ENCODE measurements at places on chromosomes 11 and 22. TPM values are rescaled to one million over a fixed set of nuclear protein-coding genes. Genes with fewer than 3 reads are reported as not detected.

OR8D1 gene
- total RNA-seq = not detected

TMEM191B gene
- 1.3 TPM for total RNA-seq

RAPSN gene
- 0.09 TPM for total RNA-seq

PRR14L gene
- 5.8 TPM for total RNA-seq
